Cerebellar nuclear complex (tissue), 1 donor: ENCODE measurements at places on chromosomes 1 and 21.

DNA sequence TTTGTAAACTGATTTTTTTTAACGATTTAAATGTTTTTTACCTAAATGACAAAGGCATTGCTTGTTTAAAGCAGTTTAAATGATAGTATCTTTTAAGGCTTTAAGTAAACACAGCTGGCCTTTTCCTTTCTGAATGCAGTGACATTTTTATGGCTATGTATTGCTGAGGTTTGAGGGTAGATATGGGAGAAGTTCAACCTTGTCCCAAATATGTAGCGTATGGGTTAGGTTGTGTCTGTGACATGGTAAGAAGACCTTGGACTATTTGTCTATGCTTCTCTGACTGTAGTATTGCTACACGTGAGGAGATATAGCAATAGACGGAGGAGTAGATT, 32.5 kb downstream of the PKNOX1 start:
- DNase-seq = no peak

DNA sequence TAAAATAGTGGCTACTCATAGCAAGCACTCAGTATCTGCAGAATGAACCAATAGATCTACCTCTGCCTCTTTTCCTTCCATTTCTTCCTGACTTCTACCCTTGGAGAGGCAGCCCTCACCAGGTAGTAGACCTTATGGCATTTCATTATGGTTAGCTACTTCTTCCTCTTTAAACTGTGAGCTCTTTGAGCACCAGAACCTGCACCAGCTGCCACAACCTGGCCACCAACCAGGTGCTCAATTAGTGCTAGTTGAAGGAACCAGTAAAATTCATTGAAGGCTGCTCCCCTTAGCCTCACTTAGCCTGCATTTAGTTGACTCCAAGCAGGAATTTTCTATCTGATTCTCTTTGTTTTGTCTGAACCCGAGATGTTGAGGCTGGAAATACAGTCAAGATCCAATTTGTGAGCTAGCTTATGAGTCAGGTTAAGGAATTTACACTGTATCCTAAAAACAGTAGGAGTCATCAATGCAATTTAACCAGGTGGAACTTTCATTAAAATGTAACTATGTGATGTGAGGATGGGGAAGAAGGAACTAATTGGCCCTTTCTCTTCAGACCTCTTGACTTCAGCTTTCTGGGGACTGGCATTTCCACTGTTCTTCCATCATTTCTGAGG, 81.5 kb upstream of the UBE2U start:
- DNase-seq = no peak

DNA sequence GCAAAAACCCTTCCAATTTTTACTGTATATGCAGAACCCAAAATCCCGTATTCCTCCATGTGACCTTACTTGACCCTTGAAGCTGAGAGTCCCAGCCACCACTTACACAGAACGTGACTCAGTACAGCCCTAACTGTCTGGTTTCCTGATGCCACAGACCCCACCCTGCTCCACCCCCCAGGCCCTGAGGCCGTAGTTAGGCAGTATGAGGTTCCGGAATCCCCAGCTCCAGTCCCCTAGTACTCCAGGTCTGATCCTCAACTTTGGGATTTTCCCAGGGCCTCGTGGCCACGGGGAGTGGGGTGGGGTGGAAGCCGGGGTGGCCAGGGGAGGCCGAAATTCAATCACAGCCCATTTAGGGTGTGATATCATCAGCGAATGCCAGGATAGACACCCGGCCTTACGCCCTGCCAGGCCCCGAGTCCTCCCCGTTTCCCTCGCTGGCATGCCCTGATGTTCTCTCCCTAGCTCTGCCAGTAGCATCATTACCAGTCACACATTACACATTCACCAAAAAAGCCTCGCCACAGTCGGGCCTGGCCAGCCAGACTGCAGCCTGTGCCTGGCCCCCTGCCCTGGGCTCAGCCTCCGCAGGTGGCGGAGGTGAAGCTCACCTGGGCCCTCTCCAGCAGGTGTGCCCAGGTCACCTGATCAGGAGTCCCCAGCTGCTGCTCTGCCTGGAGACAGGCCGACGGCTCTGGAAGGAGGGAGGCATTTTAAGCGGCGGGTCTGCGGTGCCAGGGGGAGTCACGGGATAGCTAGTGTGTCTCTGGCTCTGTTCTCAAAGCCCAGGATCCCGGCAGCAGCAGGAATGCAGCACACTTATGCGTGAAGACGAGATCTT, 70.8 kb downstream of the SCCPDH start:
- DNase-seq = no peak

DNA sequence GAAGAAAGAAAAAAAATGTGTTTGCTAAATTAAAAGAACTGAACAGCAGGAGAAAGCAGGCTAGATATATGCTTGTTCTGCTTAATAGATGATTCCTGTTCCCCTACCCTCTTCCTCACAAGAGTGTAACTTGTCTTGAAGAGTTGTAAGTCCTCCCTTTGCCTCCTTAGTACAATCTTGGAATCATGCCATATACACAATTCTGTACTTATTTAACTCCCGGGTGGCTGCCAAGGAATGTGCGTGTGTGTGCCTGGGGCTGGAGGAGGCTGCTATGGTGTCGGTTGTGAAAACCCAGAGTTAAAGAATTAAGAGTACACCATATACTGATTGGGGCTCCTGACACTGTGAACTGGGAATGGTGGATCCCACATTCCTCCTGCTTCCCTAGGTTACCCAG, 194.2 kb downstream of the SIPA1L2 start:
- no peak for DNase-seq

GRCh38 chr1:44585315-44585920, 88.9 kb downstream of the TMEM53 start:
- no peak for DNase-seq

DNA sequence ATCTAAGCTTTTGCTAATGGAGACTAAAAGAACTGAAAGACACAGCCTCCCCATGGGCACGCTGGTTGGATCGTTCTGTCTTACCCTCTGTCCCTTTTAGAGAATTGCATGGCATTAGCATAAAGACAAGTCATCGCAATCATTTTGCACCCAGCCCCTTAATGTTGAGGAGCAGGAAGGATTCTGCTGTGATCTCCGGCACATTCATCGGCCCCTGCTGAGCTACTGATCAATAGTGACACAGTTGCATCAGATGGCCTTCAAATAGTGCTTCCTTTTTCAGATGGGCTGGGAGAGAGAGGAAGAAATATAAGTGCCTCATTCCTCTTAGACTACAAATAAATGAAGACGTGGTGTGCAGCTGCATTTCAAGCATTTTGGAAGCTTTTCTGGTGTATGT, 75.4 kb downstream of the NOS1AP start:
- no peak for DNase-seq

GRCh38 chr1:16920951-16921350, 780 bp upstream of the CROCC start:
- DNase-seq = no peak

DNA sequence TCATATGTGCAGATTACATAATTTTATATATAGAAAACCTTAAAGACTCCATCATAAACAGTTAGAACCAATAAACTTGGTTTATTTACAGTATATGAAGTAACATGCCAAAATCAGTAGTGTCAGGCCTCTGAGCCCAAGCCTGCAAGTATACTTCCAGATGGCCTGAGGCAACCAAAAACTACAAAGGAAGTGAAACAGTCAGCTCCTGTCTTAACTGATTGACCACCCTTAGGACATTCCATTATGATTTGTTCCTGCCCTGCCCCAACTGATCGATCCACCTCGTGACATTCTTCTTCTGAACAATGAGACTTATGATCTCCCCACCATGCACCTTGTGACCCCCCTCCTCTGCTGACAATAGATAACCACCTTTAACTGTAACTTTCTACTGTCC, 630.3 kb downstream of the AMY1C start:
- DNase-seq = no peak

GRCh38 chr1:110011527-110012041, 22.8 kb upstream of the STRIP1 start:
- no peak for DNase-seq

- no peak for DNase-seq
Observed at GRCh38 chr1:229067546-229067945, 203.4 kb upstream of the RAB4A start.

DNA sequence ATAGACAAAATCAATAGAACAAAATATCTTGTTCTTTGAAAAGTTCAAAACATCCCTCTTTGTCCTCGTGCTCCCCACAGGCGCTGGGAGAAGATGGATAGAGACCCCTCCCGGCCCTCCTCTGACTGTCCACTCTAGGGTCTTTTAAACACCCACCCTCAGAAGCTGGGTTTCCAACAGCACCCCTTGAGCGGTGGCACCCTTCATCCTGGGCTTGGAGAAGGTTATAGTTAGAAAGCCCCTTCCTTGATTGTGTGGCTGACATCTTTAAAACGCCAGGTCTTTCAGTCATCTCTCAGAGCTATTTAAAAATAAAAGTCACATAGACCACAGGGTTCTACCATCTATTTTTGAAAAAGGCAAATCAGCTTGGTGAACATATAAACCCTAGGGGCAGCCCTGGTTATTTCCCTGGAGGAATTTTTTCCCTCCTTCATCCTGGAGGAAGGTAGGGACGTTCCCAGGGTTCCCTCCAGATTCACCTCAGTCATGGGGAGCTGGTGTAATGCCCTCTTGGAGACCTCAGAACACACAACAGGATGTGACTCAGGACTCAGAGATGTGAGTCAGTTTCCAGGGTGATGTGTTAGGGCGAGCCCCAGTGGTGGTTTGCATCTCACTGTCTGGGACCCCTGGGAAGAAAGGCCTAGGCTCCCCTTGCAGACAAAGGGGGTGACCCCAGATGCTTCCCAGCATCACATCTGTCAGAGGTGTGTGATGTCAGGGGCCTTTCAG, 138.5 kb downstream of the CLIC6 start:
- no peak for DNase-seq

DNA sequence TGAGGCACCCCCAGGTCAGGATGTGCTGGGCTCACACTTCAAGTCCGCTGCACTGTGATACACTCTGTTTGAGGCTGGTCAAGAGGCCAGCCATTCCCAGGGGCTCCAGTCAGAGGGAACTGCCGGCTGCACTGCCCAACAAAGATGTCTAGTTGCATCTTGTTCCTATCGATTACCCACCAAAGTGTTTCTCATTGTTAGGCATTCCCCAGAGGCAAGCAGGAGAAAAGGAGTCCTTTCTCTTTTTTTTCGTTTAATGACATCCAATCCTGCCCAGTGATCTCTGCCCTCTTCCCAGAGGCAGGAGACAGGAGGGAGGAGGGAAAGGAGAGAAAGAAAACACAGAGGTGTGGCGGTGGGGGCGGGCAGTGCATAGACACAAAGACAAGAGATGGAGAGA, 150.4 kb downstream of the OMA1 start:
- no peak for DNase-seq

GRCh38 chr1:98546319-98546718, 115.2 kb upstream of the SNX7 start:
- DNase-seq = no peak

- DNase-seq = no peak
Observed at GRCh38 chr1:226126824-226127569, 59.5 kb downstream of the ACBD3 start.

GRCh38 chr1:1403653-1404052, 3.4 kb downstream of the MRPL20 start:
- DNase-seq = no peak

- DNase-seq = no peak
Observed at GRCh38 chr1:21645550-21645949, 23.6 kb downstream of the RAP1GAP start.

- DNase-seq = no peak
Observed at GRCh38 chr21:21159253-21159899, 161.2 kb downstream of the NCAM2 start.

GRCh38 chr1:193457676-193458075, 271.3 kb upstream of the B3GALT2 start:
- no peak for DNase-seq

- DNase-seq = no peak
Observed at GRCh38 chr1:91412371-91412770, 7.7 kb upstream of the HFM1 start.

DNA sequence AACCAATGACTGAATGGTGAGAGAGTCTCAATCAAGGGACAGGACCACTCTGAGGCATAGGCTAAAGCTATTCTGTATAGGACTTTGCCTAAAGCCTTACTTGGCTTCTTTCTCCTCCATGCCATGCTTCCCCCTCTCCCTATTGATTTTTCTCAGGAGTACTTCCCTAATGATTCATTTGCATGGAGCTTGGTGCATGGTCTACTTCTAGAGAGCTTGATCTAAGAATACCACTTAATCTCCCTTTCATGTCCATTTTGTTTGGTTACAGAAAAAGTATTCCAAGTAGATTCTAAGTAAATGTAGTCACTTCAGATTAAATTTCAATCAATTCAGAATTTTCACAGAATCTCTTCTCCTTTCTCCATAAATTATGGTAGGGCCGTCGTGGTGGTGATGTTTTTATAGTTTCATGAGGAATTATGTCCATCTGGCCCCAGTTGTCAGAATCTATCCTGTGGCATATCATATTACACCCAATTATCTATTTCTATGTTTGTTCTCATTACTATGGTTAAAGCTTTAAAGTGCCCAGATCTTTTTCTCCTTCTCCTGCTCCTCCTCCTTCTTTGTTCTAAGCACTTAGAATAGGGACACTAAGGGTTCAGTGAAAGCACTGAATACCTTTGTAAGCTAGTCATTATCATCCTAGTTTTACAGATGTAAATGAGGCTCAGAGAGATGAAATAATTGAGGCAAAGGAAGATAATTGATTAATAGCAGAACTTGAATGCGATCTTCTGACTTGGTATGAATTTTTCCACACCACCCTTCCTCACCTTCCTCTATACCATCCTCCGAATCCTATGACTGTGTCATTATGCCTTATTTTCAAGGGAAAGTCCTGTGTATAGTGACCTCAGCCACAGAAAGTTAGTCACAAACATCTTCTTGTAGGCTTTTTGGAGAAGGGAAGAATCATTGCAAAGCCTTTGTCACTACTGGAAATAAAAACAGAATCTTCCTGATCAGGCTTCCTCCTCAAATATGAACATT, 85.6 kb upstream of the ZRANB2 start:
- no peak for DNase-seq

- no peak for DNase-seq
Observed at GRCh38 chr1:209835782-209836298, 8.1 kb downstream of the UTP25 start.

DNA sequence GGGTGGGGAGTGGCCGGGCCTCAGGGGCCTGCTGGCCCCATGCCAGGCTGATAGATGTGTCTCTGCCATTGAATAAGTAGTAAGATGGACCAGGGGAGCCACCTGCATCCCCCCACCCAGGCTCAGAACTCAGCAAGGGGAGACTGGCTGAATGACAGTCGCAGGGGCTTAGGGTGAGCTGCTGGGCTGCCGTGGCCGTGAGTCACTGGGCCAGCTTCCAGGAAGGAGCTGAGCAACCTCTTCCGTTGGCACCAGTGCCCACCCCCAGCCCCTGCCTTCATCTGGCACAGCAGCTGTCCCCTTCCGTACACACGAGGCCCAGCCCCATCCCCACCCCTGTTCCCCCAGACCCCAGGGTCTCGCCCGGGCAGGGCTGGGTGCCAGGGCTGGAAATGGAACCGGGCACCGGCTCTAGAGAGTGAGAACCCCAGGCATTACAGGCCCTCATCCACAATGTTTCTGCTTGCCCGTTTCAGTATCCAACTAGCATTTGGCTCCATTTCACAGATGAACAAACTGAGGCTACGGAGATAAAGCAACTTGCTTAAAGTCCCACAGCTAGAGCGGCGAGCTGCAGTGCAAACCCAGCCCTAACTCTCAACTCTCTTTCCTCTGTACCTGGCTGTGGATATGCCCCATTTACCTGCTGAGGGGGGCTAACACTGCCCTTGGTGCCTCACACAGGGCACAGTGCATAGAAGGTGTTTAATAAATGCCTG, 10.2 kb downstream of the WNT4 start:
- no peak for DNase-seq

- no peak for DNase-seq
Observed at GRCh38 chr21:42844411-42845113, 34.8 kb downstream of the WDR4 start.

GRCh38 chr1:205258719-205259118, 31.0 kb downstream of the TMCC2 start:
- DNase-seq = no peak

GRCh38 chr1:15028102-15028501, 125.4 kb upstream of the TMEM51 start:
- no peak for DNase-seq
